ENCODE measurements at places on chromosomes 12 and 14.

DNA sequence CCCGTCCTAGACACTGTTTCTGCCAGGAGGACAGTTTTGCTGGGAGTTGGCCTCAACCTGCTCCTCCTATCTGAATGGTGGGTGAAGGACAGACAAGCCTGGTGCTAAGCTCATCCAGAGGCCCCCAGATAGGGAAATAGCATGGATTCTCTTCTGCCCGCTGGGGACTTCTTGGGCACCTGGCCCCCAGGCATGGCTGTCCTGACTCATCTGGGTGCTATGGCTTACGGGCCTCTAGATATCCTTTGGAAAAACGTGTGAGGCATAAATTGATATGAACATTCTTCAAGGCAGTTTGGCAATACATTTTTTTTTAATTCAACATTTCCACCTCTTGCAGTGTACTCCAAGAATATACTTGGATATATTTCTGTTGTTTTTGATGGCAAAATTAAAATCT lies 8.6 kb downstream of the TECPR2 start:
- DNase-seq, result no peak

- no peak for DNase-seq
Observed at GRCh38 chr14:74638966-74639365, 26.9 kb upstream of the LTBP2 start.

GRCh38 chr14:75794615-75795038 lies 133.6 kb downstream of the TTLL5 start:
- no peak for DNase-seq

- no peak for DNase-seq
Observed at GRCh38 chr14:59754256-59754655, 116.3 kb downstream of the RTN1 start.

DNA sequence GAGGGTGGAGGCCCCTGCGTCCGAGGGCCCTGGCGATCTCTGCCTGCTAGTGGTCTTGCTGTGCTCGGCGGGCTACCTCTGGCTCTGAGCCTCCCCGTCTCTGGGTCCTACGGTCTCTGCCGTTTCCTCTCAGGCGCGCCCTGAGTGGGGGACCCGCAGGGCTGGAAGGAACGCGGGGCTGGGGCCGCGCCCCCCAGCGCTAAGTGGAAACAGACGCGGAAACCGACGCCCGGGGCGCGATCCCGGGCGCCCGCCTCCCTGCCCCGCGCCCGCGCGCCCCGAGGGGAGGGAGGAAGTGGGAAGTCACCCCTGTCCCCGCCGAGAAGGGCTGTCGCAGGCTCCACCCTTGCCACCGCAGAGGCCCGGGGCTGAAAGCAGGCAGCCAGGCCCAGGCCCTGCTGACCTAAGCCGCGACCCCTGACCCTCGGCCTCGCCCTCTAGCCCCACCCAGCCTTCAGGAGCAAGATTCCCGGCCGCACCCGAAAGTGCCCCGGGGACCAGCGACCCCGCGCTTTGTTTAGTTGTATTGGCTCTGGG lies 831 bp downstream of the CRIP1 start:
- peak; percentile 52 for DNase-seq

DNA sequence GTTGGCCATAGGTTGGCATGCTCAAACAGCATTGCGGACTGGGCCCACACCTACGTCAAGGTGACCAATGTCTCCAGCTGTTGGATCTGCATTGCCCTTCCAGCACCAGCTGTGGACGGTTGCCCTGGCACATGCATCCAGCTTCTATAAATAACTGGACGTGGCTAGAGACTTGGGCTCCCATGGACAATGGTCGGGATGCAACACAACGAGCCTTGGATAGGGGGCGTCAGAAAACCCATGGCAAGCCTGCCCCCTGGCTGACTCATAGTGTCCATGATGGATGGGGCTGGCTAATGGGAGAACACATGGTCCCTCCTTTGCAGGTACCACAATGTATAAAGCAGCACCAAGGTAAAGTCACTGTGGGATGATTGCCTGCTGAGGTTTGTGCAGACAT lies 331.6 kb upstream of the FAR2 start:
- DNase-seq, result no peak

GRCh38 chr14:47332106-47332505 lies 343.3 kb downstream of the MDGA2 start:
- no peak for DNase-seq

DNA sequence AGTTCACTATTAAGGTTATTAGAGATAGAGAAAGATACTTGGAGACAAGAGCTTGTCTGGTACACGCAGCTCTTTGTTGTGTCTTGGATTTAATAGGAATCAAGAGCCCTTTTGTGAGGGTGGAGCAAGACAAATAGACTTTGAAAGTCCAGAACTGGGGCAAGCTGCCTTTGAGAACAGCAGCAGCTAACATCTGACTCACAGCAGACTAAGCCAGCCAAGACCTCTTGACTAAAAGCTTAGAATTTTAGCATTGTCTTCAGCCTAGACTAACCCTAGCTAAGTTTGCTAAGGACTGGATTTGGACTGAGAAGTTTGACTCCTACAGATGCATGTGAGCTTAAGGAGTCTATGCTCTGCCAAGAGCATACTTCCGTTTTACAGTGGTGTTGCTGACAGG lies 201.9 kb upstream of the RBM19 start:
- no peak for DNase-seq

GRCh38 chr12:83468988-83469908 lies 782.5 kb downstream of the TMTC2 start:
- DNase-seq, result no peak

DNA sequence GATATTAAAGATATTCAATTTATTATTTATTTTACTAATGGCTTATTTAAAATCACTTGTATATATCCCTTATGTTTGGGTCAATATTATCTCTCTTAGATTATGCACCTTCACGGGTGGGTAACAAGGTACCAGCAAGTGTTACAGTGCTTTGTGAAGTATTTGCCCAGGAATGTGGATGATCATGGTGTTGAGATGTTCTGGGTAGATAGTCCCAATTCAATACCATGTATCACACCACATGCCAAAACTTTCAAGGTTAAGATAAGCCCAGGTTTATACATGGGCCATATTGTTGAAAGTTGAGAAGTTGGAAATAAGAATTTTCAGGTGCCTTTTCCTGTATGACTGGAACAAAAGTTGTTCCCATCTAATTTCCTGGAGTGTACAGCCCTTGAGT lies 131.3 kb upstream of the RASSF8 start:
- no peak for DNase-seq

DNA sequence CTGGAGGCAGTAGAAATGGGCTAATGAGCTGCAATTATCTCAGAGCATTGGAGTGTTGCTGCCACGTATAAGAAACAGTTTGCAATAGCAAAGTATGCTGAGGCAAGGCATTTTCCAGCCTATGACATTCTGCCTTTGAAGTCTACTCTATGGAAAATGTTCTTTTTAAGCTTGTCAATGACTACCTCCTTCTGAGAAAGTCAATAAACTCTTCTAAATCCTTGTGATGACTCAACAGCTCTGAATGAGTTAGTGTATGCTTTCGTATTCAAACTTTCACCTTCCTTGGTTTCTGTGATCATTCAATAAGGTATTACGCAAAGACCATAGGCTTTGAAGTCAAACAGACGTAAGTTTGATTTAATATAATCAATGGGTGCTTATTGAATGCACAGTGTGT lies 111.2 kb downstream of the CAPZA3 start:
- DNase-seq, result no peak

DNA sequence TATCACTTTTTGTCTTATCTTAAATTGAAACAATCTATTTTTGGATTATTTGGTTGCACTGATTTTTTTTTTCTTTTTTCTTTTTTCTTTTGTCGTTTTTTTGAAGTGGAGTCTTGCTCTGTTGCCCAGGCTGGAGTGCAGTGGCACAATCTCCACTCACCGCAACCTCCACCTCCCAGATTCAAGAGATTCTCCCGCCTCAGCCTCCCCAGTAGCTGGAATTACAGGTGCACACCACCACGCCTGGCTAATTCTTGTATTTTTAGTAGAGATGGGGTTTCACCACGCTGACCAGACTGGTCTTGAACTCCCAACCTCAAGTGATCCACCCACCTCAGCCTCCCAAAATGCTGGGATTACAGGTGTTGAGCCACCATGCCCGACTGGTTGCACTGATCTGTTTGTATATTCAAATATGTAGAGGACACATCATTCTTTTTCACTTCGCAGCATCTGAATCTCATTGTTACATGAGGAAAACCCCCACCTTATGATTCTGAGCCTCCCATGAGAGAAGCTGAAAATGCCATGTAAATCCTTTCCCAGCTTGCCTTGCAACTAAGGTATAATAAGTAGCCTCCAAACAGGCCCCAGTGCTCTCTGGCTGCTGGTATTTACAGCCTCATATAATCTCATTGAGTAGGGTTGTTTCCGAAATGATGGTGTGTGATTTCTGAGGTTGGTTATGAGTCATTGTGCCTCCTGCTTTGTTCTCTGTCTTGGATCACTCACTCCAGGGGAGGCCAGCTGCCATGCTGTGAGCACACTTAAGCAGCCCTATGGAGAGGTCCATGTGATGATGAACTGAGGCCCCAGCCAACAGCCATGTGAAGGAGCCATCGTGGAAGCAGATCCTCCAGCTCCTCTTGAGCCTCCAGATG lies 5.2 kb upstream of the HSP90B1 start:
- DNase-seq, result no peak

GRCh38 chr12:119432949-119433348 lies 98.4 kb downstream of the CCDC60 start:
- no peak for DNase-seq

GRCh38 chr12:65799331-65799730 lies 25.0 kb upstream of the HMGA2 start:
- no peak for DNase-seq

- no peak for DNase-seq
Observed at GRCh38 chr12:26823390-26823789, 9.6 kb downstream of the ITPR2 start.

- no peak for DNase-seq
Observed at GRCh38 chr12:100265732-100266584, 921 bp downstream of the DEPDC4 start.

DNA sequence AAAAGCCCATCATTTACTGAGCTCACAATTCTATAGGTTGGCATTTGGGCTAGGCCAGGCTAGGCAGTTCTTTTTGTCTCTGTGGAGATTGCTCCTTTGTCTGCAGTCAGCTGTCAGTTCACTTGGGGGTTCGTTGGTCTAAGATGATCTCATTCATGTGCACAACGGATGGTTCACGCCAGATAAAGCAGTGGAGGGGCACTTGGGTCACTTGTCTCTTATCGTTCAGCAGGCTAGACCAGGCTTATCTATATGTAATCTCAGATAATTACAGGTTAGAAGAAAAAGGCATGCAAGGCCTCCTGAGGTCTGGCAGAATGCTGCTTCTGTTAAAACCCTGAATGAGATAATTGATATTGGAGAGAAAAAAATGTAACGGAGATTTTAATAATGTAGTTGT lies 119.0 kb upstream of the ATP2B1 start:
- no peak for DNase-seq

DNA sequence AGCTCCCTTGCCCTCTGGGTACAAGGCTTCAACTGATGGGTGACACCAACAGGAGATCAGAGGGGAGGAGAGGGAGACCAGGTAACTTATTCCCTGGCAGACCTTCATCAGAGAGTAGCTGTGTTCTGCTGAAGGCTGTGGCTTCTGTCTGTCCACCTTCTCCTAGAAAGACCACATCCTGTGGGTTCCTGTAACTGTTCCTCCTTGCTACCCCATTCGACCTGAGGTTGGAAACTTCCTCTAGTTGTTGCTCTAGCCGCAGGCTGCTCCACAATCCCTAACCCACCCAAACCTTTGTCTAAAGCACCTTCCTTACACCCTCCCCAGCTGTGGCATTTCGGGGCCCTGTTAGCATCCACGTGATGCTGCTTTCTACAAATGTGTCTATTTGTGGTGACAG lies 454.2 kb downstream of the DPF3 start:
- no peak for DNase-seq

GRCh38 chr12:50222275-50222783 lies 55.2 kb upstream of the CERS5 start:
- peak; percentile 0 for DNase-seq

GRCh38 chr12:122872815-122873361 lies 23.0 kb downstream of the VPS37B start:
- DNase-seq, result no peak

DNA sequence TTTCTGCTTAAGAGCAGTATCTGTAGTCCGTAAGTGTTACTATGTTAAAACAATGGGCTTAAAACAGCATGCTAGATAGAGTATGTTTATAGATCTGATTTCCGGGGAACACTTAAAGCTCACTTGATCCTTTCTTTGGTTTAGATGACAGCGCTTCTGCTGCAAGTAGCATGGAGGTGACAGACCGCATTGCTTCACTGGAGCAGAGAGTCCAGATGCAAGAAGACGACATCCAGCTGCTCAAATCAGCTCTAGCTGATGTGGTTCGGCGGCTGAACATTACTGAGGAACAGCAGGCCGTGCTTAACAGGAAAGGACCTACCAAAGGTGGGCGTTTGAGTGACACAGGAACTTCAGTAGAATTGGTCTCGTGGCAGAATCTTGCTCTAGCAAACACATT lies 57.5 kb downstream of the EML1 start:
- no peak for DNase-seq

- no peak for DNase-seq
Observed at GRCh38 chr12:77722536-77722935, 108.2 kb upstream of the NAV3 start.

- no peak for DNase-seq
Observed at GRCh38 chr14:70166530-70167203, 22.1 kb downstream of the SLC8A3 start.

Measured in stimulated activated CD8-positive, alpha-beta memory T cell treated with anti-CD3 and anti-CD28 coated beads, Interleukin-2, amount 100 ng/mL, for 1 hour (primary cell).